A172 (cell line): ENCODE measurements at places on chromosomes 2 and 18. TPM values are rescaled to one million over a fixed set of nuclear protein-coding genes. Genes with fewer than 3 reads are reported as not detected.

Gene HMSD
- 0.12 TPM in 1 of 2 replicates, not detected in the other for total RNA-seq

Gene WDR33
- 25.8 and 29.1 TPM in 2 replicates for total RNA-seq

- peak; percentile 91 for DNase-seq
Observed at GRCh38 chr18:49725809-49726674, 87.3 kb downstream of the ACAA2 start.

- no peak for DNase-seq
Observed at GRCh38 chr2:173874894-173875237, 90.3 kb downstream of the SP3 start.

DNA sequence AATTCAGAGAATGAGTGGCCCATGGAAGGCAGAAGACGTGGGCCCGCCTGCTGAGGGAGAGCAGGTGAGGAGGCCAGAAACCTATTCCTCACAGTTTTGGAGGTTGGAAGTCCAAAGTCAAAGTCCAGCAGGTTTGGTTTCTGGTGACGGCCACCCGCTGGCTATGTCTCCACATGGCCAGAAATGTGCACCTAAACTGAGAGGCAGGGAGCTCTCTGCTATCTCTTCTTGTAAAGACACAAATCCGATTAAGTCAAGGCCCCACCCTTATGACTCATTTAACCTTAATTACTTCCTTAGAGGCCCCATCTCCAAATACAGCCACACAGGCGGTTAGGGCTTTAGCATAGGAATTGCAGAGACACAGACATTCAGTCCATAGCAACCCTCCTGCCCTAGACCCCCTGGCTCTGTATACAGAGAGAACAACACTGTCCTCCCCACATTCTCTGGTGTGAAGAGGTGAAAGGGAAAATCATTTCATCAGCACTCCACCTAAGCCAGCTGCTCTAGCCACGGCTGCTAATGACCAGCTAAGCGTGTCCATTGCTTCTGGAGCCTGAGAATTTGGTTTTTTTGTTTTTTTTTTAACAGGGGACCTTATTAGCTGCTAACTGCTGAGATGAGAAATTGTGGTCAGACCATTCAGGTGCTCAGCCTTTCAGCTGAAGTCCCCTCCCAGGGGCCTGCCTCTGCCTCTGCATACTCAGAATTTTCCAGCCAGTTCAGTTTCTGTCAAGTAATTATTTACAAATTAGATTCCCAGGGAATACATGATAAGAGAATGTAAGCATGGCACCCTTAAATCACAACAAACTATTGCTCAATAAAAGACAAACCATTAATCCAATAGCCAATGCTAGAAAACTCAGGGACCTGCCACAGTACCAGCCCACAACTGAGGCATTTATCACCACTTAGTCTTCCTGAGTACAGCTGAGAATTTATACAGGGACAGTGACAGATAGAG is 368.7 kb upstream of the ID2 start:
- DNase-seq = peak; percentile 82

- DNase-seq = peak; percentile 19
Observed at GRCh38 chr18:2846636-2847316, at the start of gene EMILIN2. EMILIN2 (plus strand) TSS chr18:2847006; CDS start chr18:2847189, 183 bp downstream.

GRCh38 chr2:126659562-126660467 is 3.9 kb downstream of the GYPC start:
- no peak for DNase-seq
